Inflammatory macrophage treated with lipopolysaccharide for 4 hours (primary cell): ENCODE measurements at places on chromosomes 1 and 21.

DNA sequence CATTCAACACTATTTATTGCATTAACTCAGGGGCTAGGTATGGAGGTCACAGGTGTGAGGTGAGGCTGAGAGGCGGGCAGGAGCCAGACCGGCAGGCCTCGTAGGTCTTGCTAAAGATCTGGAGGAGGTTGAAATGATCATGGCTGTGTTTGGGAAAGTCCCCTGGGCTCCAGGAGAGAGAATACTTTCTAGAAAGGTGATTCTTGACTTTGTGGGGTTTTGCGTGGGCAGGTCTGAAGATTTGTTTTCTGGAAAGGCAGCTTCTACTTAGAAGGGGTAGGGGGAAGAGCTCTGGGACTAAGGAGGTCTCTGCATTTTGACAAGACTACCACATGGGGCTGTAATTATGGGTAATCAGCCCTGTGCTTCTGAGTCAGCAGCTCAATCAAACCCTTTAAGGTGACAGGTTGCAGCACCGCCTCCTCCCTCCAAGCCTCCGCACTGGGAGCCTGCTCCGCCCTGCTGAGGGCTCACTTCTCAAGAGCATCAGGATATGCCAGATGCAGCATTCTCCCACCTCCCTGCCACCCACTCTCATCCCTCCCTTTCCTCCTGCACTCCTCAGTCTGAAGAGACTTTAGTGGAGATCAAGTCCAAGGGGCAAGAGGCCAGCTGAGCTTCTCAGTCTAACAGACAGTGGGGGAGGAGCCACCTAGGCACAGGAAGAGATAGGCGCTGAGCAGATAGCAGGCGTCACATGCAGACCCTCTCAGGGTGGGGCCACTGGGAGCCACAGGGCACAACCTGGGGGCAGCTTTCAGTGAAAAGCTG is 30.5 kb downstream of the SLC30A1 start:
- no peak for DNase-seq

DNA sequence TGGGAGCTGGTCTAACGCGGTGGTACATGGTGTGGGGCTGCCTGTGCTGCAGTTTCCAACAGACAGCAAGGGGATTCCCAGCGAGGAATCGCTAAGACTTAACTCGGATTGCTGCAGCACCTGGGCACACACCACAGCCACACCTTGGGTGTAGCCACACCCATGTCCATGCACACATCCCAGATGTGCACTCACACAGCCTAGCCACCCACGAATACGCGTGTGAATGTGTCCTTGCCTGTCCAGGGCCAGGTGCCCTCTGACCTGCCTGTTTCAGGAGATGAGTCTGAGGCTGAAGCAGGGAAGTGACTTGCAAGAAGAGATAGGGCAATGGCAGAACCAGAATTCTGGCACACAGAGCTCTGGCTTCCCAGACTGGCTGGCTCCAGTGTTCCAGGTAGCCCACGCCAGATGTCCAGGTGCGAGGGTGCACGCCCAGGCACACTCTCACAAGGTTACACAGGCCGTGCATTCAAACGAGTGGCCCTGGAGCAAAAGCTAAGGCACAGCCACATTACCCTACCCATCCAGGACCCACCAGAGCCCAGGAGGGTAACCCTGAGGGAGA is 272.7 kb downstream of the TRABD2B start:
- no peak for DNase-seq

GRCh38 chr1:9400425-9401079 is 107.9 kb downstream of the SPSB1 start:
- no peak for DNase-seq

DNA sequence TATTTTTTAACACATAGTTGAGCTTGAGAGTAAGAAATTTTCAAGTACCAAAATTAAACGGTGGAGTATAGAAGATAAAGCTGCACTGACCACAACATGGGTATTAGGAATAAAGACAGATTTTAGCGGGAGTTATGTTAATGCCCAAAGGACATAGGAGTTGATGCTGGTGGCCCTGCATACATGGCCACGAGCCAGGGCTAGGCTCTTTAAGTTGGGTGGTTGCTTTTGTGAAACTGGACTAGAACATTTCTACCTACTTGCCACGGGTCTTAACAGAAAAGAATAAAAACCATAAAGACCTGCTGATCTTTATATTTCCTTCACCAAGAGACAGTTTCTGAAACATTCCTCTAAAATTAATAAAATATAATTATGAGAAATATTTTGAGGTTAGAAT is 14.9 kb downstream of the EDEM3 start:
- DNase-seq, result no peak
